ENCODE measurements at places on chromosomes 5 and 9. TPM values are rescaled to one million over a fixed set of nuclear protein-coding genes. Genes with fewer than 3 reads are reported as not detected.

DNA sequence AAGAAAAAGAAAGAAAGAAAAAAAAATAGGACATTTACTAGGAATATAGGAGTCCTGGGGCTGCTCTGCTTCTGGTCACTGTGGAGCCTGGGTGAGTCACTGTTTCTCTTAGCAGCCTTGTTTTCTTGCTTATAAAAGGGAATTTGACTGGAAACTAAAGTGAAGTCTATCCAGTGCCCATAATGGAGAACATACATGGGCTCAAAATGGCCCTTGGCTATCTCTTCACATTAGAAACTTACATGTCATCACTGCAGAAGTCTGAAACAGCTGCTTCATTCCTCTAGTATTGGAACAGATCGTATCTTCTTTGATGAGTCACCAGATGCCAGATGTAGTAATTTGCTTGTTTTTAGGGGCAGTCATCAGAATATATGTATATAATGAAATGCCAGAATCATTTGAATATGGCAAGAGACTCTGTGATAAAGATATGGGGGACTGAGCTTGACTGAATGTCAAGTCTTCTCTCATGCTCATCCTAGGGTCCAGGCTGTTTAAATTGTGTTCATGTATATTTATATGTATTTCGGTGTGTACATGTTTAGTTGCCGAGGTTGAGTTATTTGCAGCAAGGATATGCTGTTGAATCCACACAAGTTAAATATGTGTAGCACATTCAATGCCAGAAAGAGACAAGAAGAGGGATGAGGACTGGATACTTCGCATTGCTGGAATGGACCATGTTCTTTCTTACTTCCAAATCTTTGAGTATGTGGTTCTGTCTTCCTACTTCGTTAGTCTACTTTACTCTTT is 56.7 kb downstream of the SGCD start:
- peak; percentile 73 for DNase-seq

GRCh38 chr9:112856843-112857242 is 33.8 kb downstream of the SLC46A2 start:
- DNase-seq = no peak

GRCh38 chr9:131618071-131618479 is 72.8 kb downstream of the PRRT1B start:
- peak; percentile 85 for DNase-seq

- DNase-seq = no peak
These were observed 32.0 kb downstream of the NKD2 start for GRCh38 chr5:1040571-1040970.

GRCh38 chr9:128412120-128412790 is 8.4 kb upstream of the CERCAM start:
- DNase-seq = peak; percentile 77

- peak; percentile 9 for DNase-seq
These were observed 883.1 kb downstream of the CDH18 start for GRCh38 chr5:19104948-19105347.

Gene SEMA6A
- 32.7 TPM for total RNA-seq

Measured in muscle of leg (tissue), 16 donors.